NAMALWA (cell line): ENCODE measurements at places on chromosomes 5 and 9.

DNA sequence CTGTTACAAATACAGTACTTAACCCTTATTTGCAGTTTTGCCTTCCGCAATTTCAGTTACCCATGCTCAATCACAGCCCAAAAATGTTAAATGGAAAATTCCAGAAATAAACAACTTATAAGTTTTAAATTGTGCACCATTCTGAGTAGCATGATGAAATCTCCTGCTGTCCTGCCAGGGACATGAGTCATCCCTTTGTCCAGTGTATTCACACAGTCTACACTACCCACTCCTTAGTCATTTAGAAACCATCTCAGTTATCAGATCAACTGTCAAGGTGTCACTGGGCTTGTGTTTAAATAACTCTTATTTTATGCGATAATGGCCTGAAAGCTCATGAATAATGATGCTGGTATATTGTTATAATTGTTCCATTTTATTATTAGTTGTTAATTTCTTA is 95.8 kb downstream of the PLCXD3 start:
- DNase-seq: no peak

GRCh38 chr5:96094904-96095303 is 133.3 kb upstream of the ELL2 start:
- DNase-seq: no peak

DNA sequence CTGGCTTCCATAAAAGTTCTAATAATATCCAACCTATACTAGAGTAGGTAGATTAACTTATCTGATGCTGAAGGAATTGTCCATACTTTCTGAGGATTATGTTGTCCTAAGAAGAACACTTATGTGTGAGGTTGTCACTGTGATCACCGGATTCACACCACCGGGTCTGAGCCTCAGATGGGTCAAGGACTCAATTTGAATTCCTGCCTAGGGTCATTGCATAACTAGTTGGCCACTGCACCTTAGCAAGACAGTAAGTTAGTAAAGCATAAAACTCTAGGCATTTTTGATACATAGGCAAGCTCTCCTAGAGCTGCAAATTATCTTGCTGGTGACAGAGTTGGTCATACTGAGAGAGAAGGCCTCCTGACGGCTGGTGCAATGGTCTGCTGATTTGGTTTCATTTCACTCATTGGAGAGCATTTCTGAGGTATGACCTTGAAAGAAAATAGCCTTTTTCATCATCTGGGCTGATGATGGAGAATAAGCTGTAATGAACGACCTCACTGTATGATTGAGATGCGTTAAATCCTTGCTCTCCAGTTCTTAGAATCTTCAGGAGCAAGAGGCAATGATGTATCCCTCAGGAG is 72.0 kb upstream of the CKMT2 start:
- no peak for DNase-seq

GRCh38 chr9:23926368-23926767 is 100.3 kb upstream of the ELAVL2 start:
- no peak for DNase-seq

DNA sequence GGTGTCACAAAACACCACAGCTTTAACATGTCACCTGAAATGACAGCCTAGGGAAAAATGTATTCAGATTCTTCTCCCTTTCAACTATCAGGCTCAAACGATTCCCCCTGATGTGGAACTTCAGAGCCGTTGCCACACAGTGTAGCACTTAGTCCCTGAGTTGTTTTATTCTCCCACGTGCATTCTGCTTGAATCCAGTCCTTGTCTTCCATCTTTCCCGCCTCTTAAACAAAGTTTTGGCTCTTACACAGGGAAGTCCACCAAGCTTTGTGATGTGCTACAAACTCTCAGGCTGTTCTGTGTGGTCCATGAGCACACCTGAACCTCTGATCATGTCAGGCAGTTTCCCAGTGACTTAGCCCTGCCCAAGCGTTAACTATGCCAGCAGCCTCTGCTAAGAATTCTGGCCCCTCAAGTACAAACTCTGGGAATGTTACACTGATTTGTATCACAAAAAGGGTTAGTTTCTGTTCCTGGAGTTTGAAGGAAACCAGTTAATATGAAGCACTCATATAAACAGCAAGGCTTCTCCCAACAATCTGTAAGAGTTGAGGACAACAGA is 45.8 kb upstream of the RNF38 start:
- no peak for DNase-seq

DNA sequence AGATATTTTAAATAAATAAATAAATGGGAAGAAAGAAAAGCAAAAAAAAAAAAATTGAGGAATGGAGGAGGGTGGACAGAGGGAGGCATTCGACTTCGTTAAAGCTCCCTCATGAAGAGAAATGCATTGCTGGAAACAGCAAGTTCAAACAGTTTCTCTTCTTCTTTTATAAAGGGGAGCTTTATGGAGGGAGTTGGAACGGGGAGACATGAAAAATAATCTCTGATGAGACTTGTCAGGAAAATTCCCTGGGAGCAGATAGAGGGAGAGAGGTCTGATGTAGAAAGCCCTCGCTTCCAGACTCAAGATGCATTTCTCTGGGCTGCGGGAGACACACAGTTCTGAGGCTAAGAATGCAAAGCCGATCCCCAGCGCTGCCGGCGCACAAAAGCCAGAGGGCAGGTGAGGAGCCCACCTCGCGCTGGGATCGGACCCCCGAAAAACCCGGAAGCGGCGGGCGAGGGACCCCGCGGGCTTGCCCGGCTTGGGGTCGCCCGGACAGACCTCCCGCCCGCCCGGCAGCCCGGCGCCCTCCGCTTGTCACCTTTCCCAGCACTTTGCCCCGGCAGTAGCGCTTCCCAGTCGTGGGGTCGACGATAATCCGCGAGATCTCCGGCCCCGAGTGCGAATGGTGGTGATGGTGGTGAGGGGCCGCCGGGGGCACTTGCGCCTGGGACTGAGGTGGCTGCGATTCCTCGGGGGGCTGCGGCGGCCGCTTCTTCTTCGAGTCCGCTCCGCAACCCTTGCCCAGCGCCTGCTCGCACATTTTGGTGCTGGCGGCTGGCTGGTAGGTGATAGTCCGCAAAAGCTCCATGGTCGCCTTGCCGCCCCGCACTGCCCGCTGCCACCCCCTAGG is 512 bp downstream of the PLK2 start:
- no peak for DNase-seq
